ENCODE measurements at places on chromosomes 7 and 10.

GRCh38 chr7:40120020-40120419 lies 14.4 kb downstream of the MPLKIP start:
- no peak for DNase-seq

- no peak for DNase-seq
These were observed 2.9 kb upstream of the ZNF467 start for GRCh38 chr7:149776289-149776688.

- no peak for DNase-seq
These were observed 121.4 kb downstream of the ZFAND4 start for GRCh38 chr10:45550903-45551786.

GRCh38 chr7:7293092-7293491 lies 110.7 kb downstream of the C1GALT1 start:
- no peak for DNase-seq

DNA sequence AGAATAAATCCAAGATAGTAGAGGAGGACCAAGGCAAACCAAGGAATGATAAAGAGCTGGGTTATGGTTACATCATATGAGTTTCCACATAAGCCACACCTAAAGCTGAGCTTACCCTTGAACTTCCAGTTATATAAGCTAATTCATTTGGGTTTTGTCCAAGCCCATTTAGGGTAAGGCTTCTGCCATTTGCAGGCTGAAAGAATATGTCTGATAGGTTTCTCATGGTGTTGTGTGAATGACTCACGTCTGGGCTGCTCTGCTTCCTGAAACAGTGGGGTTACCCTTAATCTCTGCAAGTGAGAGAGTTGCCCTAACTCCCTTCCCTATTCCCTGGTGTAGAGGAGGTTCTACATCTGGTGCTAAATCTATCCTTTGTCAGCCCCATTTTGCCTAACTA lies 60.8 kb downstream of the PTTG1IP2 start:
- no peak for DNase-seq

DNA sequence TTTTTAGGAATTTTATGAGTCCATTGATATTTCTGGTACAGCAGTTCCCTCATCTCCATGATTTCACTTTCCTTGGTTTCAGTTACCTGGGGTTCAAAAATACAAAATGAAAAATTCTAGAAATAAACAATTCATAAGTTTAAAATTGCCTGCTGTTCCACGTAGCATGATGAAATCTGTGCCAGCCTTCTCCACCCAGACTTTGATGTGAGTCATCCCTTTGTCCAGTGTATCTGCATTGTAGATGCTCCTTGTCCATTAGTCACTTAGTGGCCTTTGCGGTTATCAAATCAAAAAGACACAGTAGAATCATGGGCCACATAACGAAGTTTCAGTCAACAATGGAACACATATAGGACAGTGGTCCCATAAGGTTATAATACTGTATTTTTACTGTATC lies 286.9 kb downstream of the PTEN start:
- no peak for DNase-seq

Data from CD4-positive, alpha-beta memory T cell (primary cell).